Amniotic stem cell (primary cell): ENCODE measurements at places on chromosomes 5 and 9.

DNA sequence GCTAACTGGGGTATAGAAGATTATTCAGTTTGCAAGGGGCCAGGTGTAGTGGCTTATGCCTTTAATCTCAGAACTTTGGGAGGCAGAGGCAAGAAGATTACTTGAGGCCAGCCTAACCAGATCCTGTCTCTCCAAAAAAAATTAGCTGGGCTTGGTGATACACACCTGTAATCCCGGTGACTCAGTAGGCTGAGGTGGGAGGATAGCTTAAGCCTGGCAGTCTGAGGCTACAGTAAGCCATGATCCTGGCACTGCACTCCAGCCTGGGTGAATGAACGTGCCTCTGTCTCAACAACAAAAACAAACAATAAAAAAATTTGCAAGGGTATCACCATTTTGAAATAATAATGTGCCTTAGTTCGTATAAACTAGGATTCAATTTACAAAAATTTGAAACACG is 51.3 kb downstream of the BAAT start:
- no peak for DNase-seq

GRCh38 chr5:9951865-9952516 is 297.7 kb downstream of the ATPSCKMT start:
- no peak for DNase-seq

DNA sequence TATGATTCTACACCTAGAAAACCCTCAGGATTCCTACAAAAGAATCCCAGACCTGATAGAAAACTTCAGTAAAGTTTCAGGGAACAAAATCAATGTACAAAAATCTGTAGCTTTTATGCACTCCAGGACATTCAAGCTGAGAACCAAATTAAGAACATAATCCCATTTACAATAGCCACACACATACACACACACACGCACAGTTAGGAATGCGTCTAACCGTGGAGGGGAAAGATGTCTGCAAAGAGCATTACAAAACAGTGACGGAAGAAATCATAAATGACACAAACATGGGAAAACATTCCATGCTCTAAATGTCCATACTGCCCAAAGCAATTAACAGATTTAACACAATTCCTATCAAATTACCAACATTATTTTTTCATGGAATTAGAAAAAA is 51.4 kb upstream of the CAST start:
- DNase-seq, result no peak

DNA sequence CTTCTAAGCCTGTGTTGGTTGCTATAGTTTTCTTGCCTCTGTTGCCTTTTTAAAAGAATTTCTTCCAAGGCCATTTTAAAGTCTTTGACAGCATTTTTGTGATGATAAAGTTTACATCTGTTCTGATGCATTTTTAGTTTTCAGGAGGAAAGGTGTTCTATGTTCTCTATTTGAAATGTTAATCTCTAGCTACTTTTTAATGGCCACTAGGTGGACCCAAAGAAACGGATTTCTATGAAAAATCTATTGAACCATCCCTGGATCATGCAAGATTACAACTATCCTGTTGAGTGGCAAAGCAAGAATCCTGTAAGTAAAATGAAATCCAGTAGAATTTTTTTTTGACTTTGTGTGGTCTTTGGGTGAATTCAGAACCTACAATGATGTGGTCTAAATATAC is 60.2 kb downstream of the MELK start:
- no peak for DNase-seq

- DNase-seq, result no peak
These were observed 757.5 kb upstream of the CTNND2 start for GRCh38 chr5:12661617-12662370.

- DNase-seq, result no peak
These were observed 79.5 kb downstream of the PRRT1B start for GRCh38 chr9:131624636-131625507.

DNA sequence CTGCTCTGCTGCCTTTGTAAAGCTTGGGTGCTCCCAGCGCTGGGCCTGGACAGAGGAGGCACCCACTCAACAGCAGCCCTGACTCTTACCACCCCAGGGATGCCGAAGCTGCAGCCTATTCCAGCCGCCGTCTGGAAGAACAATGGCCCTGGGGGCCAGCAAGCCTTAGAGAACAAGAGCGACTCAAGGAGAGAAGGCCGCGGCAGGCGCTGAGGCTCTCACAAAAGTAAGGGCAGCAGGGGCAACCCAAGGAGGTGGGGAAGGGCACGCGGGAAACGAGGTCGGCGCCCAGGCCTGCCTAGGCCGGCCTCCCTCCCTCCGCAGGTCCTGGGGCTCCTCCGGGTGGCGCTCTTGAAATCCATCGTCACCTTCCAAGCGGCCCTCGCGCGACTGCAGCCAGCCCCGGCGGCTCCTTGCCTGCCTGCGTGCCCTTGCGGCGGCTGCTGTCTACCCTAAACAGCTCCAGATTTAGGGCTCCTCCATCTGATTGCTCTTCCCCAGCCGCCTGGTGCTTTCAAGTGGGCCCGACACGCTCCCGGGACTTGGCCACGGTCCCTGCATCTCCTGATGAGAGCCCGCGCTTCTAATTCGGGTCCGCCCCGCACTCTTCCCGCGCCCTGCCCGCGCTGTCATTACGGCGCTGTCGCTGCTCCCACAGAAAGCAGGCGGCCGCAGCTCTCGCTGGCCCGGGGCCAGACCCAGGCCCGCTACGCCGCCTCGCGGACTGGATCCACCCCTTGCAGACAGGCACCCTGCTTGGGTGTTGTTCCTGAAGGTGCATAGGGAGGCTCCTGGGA is 213.3 kb downstream of the SEMA6A start:
- DNase-seq, result no peak

- no peak for DNase-seq
These were observed 302.0 kb downstream of the NTRK2 start for GRCh38 chr9:84971571-84971970.

DNA sequence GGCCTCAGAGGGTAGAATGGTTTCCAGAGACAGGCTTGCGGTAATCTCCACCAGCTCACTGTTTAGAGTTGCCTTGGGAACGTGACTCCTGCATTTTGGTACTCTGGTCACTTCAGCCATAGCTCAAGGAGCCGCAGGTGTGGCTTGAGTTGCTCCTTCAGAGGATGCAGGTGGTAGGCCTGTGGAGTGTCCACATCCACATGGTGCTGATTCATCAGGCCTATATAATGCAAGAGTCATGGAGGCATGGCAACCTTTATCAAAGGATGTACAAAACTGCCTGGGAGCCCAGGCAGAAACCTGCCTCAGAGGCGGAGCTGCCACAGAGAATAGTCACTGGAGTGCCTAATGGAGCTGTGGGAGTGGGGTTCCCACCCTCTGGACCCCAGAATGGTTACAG is 114.2 kb downstream of the ANXA1 start:
- DNase-seq, result no peak

- no peak for DNase-seq
These were observed 5.5 kb upstream of the DPM2 start for GRCh38 chr9:127943011-127943662.

DNA sequence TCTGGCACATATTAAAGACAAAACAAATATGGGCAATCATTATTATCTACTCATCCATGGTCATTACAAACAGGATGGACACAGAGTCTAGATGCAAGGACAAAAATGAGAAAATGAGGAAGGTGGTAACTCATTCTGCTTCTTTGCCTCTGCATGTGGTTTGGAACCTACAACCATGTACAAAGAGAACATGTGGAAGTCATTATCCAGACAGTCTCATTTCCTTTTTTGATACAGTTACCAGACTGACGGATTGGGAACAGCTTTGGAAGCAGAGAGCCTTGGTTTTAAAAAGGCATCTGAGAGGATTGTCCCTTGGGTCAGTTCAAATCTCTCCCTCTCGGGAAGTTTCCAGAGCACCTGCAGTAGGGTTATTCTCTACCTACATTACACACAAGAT is 433.4 kb upstream of the TNC start:
- DNase-seq, result no peak
